ENCODE measurements at places on chromosomes 1 and 21. TPM values are rescaled to one million over a fixed set of nuclear protein-coding genes. Genes with fewer than 3 reads are reported as not detected.

- H3K27ac ChIP-seq: no peak overlapping the region
- peaks cover 2% of the 10 kb centered on the region for H3K27me3 ChIP-seq
- DNase-seq: no peak
- no peaks in the 10 kb centered on the region for H3K36me3 ChIP-seq
These were observed 141.4 kb upstream of the BEND5 start for GRCh38 chr1:48917901-48918603.

- no peaks in the 10 kb centered on the region for H3K36me3 ChIP-seq
- no peak overlapping the region for H3K27ac ChIP-seq
- DNase-seq: no peak
- H3K27me3 ChIP-seq: peaks cover 13% of the 10 kb centered on the region
- H3K4me3 ChIP-seq: no peak overlapping the region
These were observed 27.3 kb upstream of the OTUD3 start for GRCh38 chr1:19854866-19855265.

DNA sequence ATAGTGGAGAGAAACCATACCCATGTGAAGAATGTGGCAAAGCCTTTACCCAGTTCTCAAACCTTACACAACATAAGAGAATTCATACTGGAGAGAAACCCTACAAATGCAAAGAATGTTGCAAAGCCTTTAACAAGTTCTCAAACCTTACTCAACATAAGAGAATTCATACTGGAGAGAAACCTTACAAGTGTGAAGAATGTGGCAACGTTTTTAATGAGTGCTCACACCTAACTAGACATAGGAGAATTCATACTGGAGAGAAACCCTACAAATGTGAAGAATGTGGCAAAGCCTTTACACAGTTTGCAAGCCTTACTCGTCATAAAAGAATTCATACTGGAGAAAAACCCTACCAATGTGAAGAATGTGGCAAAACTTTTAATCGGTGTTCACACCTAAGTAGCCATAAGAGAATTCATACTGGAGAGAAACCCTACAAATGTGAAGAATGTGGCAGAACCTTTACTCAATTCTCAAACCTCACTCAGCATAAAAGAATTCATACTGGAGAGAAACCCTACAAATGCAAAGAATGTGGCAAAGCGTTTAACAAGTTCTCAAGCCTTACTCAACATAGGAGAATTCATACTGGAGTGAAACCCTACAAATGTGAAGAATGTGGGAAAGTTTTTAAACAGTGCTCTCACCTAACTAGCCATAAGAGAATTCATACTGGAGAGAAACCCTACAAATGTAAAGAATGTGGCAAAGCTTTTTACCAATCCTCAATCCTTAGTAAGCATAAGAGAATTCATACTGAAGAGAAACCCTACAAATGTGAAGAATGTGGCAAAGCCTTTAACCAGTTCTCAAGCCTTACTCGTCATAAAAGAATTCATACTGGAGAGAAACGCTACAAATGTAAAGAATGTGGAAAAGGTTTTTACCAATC lies 80.0 kb downstream of the JMJD4 start:
- no peaks in the 10 kb centered on the region for H3K4me1 ChIP-seq
- no peak overlapping the region for H3K27ac ChIP-seq
- H3K4me3 ChIP-seq: no peak overlapping the region

GRCh38 chr1:212271234-212271633 lies 14.0 kb upstream of the PPP2R5A start:
- H3K27me3 ChIP-seq: peaks cover 21% of the 10 kb centered on the region
- no peak overlapping the region for H3K27ac ChIP-seq
- H3K36me3 ChIP-seq: no peaks in the 10 kb centered on the region
- H3K4me3 ChIP-seq: no peak overlapping the region
- DNase-seq: no peak

DNA sequence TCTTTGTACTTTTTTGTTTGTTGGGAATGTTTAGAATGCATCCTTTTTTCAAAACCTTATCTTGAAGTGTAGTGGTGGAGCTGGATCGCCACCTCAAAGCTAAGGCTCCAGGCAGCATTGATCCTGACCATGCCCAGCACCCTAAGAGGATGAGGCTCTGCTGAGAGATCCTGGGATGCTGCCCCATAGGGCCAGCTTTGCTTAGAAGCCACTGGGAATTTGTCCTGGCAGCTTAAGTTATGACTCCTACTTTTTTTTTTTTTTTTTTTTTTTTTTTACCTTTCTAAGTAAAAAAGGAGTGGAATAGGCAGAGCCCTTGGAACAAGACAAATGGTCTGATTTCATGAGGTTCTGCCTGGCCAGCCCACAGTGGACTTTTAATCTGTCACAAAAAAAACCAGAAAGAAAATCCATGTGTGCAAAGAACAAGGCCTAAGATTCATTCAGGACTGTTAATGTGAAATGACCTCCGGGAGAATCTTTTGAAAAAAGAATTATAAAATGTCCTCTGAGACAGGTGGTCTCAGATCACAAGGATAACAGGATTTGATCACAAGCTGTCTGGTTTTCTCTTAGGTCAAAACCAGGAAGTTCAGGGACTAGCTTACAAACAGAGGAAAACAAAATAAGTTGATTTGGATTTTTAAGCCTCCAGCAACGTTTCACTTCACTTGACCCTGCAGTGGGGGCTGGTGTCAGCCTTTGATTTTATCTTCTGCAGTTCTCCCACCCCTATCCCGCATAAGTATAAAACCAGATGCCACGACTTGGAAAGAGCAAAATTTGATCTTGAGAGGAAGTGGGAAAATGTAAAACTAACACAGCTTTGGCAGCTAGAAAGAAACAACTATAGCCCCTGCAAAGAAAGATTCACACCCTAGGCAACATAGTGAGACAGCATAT lies 25.9 kb upstream of the RAP1A start:
- H3K36me3 ChIP-seq: no peaks in the 10 kb centered on the region
- no peaks in the 10 kb centered on the region for H3K27me3 ChIP-seq
- peaks cover 76% of the 10 kb centered on the region for H3K4me1 ChIP-seq
- peak overlapping the region; percentile 57 for H3K4me3 ChIP-seq
- DNase-seq: no peak

GRCh38 chr1:46020010-46020409 lies 112.4 kb downstream of the PIK3R3 start:
- DNase-seq: no peak
- H3K27me3 ChIP-seq: no peaks in the 10 kb centered on the region
- H3K4me1 ChIP-seq: no peaks in the 10 kb centered on the region
- H3K27ac ChIP-seq: no peak overlapping the region

GRCh38 chr1:95506736-95507414 lies 272.9 kb downstream of the RWDD3 start:
- H3K4me3 ChIP-seq: no peak overlapping the region
- no peaks in the 10 kb centered on the region for H3K27me3 ChIP-seq
- H3K27ac ChIP-seq: no peak overlapping the region
- H3K4me1 ChIP-seq: no peaks in the 10 kb centered on the region
- H3K36me3 ChIP-seq: no peaks in the 10 kb centered on the region
- no peak for DNase-seq

- peaks cover 21% of the 10 kb centered on the region for H3K27me3 ChIP-seq
- H3K27ac ChIP-seq: no peak overlapping the region
- DNase-seq: peak; percentile 81
- H3K4me3 ChIP-seq: no peak overlapping the region
These were observed 54.1 kb upstream of the SAMD11 start for GRCh38 chr1:869499-870244.

- no peak overlapping the region for H3K4me3 ChIP-seq
- H3K4me1 ChIP-seq: no peaks in the 10 kb centered on the region
- no peaks in the 10 kb centered on the region for H3K36me3 ChIP-seq
- no peaks in the 10 kb centered on the region for H3K27me3 ChIP-seq
- no peak for DNase-seq
- no peak overlapping the region for H3K27ac ChIP-seq
These were observed 945.4 kb upstream of the PRMT6 start for GRCh38 chr1:106111044-106111443.

LINGO4 gene
- 0.32 TPM for total RNA-seq

ITLN2 gene
- total RNA-seq: not detected

GUCA2A gene
- not detected for total RNA-seq

RWDD3 gene
- total RNA-seq: 16.8 TPM

CELA3A gene
- not detected for total RNA-seq

All from activated CD8-positive, alpha-beta T cell treated with anti-CD3 and anti-CD28 coated beads, Interleukin-2, amount 10 ng/mL, durations not matched to agents 7 days and 5 days (primary cell).